ENCODE measurements at places on chromosomes 4 and X. TPM values are rescaled to one million over a fixed set of nuclear protein-coding genes. Genes with fewer than 3 reads are reported as not detected.

- peak; percentile 91 for DNase-seq
Measured at GRCh38 chrX:119482481-119483480, 14.5 kb downstream of the SLC25A5 start.

DNA sequence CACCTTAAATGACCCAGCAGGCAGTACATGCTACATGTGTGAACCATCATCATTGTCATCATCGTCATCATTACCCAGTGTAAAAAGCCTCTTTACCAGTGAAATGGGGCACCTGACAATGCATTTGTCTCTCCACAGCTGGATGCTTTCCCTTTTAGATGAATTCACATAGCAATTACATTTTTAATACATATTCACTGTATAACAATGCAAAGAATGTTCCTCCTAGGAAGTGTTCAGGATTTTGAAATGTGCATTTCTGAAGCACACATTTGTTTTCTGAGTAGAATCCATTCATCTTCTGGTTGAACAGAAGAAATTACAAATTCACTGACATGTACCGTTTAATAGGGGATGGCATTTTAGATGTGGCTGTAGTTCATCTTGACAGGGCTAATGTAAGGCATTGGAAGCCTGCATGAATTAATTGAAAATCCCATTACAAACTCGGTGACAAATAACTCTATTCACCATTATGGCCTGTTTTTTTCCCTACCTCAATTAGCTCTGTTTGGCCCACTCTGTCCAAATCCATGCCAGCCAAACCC, 111.1 kb downstream of the SH3RF1 start:
- no peak for DNase-seq

DNA sequence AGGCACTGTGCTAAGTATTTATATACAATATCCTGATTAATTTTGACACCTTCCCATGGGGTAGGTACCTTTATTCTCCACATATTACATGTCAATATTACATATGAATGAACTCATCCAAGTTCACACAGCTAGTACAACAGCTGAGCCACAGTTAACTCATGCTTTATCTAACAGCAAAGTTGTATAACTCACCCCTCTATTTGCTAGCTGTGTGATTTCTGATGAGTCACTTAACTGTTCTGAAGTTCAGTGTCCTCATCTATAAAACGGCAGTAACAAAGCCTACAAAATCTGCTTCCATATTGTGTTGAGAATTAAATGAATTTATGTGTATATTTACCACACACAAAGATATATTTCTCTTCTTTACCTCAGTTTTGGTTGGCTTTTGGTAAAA, 48.2 kb upstream of the KDR start:
- DNase-seq, result no peak

DNA sequence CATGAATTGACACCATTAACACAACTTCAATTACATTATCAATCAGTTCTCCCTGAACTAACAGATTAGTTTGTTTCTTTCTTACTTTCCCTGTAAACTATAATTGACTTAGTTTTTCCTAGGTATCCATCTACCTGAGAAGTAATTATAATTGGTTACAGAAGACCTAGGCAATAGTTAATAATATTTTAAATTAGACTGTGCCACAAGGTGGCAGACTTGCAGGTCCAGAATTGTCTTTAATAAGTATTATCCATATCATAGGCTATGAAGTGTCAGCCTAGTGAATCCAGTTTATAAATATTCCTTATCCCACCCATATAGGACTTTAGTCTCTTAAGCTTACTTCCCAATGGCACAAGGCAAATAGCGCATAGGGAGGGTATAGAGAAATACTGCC, 48.9 kb upstream of the FAM47B start:
- DNase-seq, result no peak

DNA sequence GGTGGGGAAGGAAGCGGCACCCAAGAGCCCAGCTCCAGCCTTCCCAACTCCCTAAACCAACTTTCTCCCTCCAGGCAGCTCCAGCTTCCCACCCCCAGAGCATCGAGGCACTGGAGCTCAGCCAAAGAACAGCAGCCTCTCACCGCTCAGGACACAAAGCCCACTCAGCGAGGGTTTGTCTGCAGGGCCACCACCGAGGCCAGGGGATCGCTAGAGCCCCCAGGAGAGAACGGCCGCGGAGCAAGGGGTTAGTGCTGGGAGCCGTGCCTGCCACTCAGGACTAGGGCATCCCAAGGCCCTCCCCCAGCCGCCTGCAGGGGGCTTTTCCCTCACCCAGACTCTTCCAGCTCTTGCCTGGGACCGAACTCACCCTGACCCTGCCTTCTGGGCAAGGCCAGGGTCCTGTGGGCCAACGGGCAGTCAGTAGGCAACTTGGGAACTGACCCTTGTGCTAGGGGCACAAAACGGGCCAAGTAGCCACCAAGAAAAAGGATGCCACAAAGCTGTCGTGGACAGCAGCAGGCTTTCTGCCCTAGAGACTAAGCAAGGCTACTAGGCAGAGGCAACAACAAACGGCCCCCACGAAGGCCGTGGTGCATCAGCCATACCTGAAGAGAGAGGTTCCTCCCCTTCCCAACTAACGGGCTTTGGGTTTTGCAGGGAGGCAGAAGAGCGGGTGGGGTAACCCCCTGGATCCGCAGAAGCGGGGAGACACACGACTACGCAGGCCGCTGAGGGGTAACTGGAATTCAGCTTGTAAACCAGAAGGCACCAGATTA, 2.3 kb downstream of the HCFC1 start:
- peak; percentile 82 for DNase-seq

The NXF2B gene
- polyA plus RNA-seq, result not detected

The CXorf51B gene
- not detected for polyA plus RNA-seq

The MXRA5 gene
- polyA plus RNA-seq, result 0.58 TPM

The HAUS7 gene
- 79.8 TPM for polyA plus RNA-seq

The ATRX gene
- polyA plus RNA-seq, result 15.4 TPM

GRCh38 chrX:119427024-119427794, 28.1 kb downstream of the SLC25A43 start:
- DNase-seq, result peak; percentile 76

GRCh38 chrX:2568125-2568524, 67.3 kb upstream of the DHRSX start:
- DNase-seq, result no peak

The PSAPL1 gene
- not detected for polyA plus RNA-seq

DNA sequence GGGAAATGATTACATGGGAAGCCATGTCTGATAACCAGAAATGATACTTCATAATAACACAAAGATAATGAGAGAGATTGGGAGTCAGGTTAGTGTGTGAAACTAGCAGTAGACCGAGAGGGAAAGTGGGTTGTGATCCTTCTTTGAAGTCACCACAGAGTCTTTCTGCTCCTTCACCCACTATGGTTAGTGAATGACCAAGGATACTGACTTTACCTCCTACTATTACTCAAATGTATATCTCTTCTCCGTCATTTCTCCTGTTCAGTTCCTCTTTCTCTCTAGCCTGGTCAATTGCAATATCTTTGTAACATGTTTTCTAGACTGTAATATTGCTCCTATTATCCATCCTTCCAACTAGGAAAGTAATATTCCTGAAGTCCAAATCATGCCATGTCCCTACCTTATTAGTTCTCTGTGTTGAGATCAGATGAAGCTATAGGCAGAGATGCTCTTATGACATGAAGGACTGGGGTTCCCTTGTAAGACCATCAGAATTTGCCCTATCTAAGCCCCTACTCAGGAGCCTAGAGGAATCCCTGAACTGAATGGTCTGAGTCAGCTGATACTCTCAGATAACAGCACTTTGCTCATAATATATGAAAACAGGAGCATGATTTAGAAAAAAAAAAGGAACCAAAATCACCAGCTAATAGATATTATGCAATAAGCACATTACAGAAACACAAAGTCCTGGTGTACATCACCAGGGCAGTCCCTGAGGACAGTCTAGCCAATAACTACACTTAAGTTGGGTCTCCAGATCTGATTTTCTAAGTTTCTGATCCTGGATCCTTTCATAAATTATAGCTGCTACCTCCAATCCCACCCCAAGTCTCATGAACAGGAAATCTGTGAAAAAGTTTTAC, 81.2 kb downstream of the SHROOM3 start:
- no peak for DNase-seq

The ARHGEF38 gene
- not detected for polyA plus RNA-seq

- no peak for DNase-seq
Measured at GRCh38 chrX:134733591-134733990, 75.3 kb upstream of the PLAC1 start.

DNA sequence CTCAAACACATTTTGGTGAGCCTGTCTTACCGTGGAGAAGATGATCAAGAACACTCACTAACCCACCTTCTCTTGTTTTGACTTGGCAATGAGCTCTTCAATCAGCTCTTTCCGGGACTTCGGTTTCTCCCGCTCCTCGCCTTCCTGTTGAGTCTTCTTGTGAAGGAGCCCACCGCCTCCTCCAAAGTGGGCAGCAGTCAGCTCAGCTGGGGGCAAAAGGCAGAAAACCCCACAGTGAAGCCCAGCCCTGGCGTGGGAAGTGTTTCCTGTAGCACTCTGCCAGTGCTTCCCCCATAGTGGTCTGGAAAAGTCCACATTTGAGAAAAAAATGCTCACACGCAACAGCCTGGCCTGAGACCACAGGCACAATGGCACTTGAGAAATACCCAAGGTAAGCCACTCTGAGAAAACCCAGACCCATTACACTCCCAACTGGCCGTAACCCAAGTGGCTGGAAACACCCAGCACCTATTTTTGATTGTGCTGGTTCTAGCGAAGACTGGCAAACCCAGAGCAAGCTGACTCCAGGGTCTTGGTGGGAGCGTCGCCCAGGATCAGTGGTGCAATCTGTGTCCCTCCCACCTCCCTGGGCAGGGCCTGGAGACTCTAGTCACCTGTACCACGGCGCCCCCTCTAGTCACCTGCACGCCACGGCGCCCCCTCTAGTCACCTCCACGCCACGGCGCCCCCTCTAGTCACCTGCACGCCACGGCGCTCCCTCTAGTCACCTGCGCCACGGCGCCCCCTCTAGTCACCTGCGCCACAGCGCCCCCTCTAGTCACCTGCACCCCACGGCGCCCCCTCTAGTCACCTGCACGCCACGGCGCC, 8.6 kb downstream of the NOP14 start:
- peak; percentile 66 for DNase-seq

- no peak for DNase-seq
Measured at GRCh38 chrX:49066690-49067089, 7.1 kb downstream of the PRAF2 start.

GRCh38 chr4:1998296-1998695, 10.5 kb downstream of the NELFA start:
- DNase-seq, result no peak

- DNase-seq, result no peak
Measured at GRCh38 chr4:148094149-148094548, 348.1 kb downstream of the NR3C2 start.

Data from spleen (tissue), 13 donors.